ENCODE measurements at places on chromosomes 2 and 18.

DNA sequence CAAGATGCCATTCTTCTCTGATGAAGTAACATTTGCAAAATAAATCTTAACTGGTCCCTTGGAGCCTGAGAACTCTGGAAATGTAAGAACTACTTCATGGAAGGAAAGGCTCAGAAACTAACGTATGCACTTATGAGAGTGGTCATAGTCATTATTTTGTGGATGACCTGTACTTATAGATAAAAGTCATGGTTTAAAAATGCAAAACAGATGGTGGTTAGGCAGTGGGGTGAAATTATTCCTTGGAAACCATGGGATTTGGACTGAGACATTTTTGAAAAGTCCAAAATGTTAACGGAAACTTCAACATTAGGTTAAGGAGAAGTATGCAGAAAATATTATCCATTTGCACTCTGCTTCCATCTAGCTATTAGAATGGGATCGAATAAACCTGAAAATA lies 223.0 kb downstream of the ICOS start:
- no peak for DNase-seq

DNA sequence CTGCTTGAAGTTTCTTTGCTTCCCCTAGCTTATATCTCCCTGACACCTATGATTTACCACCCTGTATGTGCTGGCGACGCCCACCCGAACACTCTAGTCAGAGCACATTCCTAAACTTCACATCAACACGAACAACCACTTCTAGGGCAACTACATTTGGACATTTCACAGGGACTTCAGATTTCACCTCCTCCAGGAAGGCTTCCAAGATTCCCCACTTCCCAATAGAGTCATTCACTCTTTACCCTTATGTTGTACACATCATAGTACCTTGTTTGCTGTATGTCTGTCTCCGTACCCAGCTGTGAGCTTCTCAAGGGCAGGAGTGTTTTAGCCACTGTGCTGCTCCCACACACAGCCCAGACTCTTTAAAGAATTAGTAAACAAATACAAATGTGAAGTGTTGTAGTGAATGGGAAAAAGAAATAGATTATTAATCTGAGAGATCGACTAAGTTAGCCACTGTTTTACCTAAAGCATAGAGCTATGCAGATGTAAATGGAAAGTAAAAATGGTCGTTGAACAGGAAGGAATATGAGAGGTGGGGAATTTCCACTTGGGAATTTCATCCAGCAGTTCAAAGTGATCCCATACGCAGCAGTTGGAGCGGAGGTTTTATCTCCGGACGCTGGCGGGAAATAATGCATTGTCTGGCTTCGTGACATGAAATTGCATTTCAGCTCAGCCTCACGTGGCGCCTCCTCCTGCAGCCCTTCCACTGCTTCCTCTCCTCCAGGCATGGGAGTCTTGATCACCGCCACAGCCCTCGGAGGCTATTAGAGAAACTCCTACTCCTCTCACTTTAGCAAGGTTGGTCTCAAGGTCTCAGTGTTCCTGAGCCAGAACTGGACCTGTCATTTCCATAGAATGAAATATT lies 233.4 kb upstream of the COPS8 start:
- DNase-seq, result no peak

DNA sequence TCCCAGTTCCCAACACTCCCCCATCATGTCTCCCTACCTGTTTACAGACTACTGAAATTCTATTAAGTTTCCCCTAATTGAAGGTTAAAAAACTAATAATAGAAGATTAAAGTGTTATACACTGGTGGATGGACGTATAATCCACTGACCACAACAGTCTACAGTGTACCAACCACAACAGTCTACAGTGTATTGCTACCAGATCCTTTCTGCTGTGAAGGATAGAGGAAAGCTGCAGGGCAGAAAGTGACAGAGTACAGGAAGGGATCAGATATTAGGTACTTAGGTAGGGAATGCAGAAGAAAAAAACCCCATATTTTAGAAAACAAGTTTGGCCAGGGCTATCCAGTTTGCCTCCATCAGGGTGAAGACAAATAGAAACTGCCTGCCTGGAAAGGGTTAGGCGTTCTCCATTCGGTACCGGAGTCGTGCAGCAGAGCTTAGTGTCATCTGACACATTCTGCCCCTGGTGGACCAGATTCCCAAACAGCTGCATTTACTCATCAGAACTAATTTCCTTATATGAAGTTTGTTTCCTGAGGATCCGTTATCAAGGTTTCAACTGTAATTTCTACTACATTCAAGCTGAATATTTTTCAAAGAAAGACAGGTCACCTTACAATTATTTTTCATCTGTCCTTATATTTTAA lies 49.9 kb downstream of the KLF7 start:
- no peak for DNase-seq

GRCh38 chr2:42086500-42086953 lies 38.7 kb downstream of the PKDCC start:
- peak; percentile 63 for DNase-seq

GRCh38 chr2:16227811-16228462 lies 287.6 kb downstream of the MYCN start:
- DNase-seq, result no peak

- no peak for DNase-seq
Measured at GRCh38 chr2:28325173-28325566, 67.5 kb upstream of the FOSL2 start.

DNA sequence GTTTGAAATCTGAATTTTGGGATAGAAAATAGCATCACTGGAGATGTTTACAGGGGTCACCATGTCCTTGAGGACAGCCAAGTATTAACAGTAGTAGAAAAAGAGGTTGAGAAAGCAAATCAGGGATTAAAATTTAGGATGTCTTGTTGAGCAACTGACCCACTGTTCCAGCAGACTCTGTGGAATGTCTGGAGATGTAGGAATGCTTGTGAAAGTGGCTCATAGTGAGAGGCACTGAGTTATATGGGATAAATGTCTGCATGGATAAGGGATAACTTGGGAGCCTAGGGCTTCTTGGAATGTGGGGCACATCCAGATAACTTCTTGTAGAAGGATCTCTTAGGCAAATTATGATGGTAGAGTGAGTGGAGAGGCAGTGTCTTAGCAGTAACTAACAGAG lies 495.0 kb downstream of the TMX3 start:
- DNase-seq, result no peak

DNA sequence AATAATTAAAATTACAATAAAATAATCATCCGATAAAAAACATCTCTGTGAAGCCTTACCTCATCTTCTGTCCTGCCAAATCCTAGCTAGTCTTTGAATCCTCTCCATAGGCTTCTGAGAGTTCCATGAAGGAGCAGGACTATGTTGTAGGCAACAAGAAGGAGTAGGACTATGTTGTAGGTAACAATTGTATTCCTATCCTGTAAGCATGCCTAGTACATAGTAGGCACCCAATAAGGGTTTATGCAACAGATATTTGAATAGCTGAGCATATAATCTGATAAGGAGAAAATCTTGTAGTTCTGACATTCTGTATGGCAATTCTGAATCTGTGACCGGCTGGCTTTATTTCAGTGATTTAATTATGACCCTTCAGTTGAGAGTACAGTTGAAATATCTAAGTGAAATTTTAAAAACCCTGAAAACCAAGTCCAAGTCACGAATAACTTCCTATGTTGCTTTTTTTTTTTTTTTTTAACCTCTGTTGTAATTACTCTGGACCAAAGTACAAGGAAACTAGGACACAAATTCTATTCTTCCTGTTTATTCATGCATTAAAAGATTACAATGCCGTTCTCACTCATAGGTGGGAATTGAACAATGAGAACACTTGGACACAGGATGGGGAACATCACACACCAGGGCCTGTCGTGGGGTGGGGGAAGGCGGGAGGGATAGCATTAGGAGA lies 27.8 kb downstream of the VWA3B start:
- no peak for DNase-seq

Data from effector memory CD8-positive, alpha-beta T cell (primary cell).